CD4-positive, alpha-beta T cell treated with Interleukin-21 for 1 hour (primary cell): ENCODE measurements at places on chromosomes 7 and 10.

DNA sequence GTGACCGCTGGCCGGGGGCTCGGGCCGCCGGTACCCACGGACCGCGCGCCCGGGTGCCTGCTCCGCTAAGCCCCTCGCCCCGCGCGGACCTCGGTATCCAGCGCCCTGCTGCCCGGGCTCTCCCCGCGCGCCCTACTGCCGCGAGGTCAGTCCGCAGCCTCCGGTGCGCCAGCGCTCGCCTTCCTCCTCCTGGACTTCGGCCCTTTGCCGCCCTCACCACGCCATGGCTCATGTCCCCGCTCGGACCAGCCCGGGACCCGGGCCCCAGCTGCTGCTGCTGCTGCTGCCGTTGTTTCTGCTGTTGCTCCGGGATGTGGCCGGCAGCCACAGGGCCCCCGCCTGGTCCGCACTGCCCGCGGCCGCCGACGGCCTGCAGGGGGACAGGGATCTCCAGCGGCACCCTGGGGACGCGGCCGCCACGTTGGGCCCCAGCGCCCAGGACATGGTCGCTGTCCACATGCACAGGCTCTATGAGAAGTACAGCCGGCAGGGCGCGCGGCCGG lies 483 bp downstream of the GDF10 start:
- no peak for DNase-seq

DNA sequence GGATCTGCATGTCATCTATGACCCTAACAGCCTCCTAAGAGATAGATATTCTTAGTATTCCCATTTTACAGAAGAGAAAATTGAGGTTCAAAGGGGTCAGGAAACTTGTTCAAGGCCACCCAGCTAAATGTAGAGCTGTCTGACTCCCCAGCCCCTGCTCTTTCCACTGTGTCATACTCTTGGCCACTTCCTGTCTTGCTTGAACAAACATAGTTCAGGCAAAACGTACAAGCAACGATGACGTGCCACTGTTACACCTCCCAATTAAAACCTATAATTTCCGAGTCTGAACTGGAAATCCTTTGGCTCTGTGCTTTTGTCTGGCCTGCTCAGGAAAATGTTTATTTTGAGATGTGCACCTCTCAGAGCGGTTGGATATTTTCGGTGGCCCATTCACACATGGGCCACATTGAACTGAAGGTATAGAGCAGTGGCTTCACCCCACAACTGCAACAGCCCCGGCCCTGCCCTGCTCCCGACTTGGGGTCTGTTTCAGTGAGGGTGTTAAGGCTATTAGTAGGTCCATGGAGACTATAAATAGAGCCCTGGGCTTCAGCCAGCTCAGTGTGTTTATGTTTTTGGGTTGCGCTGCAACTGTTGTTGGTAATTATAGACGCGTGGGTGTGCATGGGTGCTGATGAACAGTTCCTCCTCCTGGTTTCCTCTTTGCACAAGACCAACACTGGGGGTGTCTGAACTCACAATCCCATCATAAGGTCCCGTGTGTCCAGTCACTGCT lies 172.3 kb upstream of the ADO start:
- peak; percentile 75 for DNase-seq

- no peak for DNase-seq
Observed at GRCh38 chr7:50268223-50268622, 36.3 kb upstream of the IKZF1 start.

DNA sequence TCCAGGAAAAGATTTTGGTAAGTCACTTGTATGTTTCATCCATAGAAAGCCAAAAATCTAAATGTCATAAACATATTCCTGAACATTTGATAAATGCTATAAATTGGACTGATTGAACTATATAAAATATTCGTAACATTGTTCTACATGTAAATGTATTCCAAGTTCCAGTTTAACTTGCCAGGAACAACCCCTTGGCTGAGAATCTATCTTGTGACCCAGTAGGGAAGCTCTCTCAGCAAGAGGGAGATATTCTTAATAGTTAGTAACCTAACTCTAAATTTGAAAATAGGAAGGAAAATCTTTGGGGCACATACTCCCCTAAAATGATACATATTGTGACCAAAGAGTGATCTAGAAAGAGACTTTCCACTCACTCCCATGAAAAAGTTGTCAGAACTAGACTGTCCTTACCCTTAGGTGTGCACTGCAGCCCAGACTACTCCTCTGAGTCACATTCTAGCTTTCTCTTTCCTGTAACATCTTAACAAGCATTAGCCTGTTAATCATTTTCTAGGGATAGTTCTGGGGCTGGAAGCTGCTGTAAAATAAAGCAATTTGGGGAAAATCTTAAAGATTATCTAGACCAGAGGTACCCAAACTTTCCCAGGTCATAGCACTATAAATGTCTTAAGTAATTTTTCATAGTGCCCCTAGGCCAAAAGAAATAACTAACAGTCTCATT lies 73.7 kb upstream of the SKAP2 start:
- DNase-seq = no peak

GRCh38 chr7:52705768-52706167 lies 329.7 kb upstream of the POM121L12 start:
- DNase-seq = no peak

- no peak for DNase-seq
Observed at GRCh38 chr10:49079499-49079898, 35.8 kb downstream of the VSTM4 start.

GRCh38 chr7:25296086-25296485 lies 67.8 kb upstream of the NPVF start:
- DNase-seq = no peak

DNA sequence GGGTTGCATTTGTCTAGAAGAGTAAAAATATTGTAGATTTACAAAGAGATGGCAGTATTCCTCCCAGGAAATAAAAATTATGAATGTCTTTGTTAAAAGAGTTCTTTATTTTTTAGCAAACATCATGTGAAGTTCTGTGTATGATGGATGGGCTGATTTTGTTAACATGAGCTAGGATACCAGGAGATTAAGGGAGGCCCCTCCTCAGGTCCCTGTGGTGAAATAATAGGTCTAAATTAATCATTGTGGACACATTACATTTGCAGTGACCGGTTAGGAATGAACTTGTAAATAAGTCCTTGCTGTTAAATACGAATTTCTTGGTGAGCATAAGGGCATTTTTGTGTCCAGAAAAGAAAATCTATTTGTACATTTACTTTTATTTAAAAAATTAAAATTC lies 339.4 kb upstream of the PHF14 start:
- no peak for DNase-seq

DNA sequence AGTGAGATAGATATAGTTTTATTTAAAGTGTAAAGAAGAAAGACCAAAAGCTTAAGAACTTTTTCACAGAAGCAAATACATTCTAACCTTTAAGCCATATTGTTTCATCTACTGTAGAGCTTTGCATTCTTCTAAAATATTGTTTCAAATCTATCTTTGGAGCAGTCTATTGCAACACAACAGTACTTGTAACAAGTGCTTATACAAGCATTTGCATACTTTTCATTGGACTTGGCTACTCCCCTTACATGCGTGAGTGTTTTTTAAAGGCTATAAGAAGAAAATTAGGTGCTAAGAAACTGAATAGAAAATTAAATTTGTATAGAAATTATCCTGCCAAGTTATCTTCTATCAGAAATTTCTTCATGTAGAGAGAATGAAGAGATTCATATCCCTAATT lies 45.3 kb downstream of the SEMA3E start:
- DNase-seq = no peak

GRCh38 chr7:101744588-101744987 lies 72.8 kb upstream of the CUX1 start:
- DNase-seq = no peak

DNA sequence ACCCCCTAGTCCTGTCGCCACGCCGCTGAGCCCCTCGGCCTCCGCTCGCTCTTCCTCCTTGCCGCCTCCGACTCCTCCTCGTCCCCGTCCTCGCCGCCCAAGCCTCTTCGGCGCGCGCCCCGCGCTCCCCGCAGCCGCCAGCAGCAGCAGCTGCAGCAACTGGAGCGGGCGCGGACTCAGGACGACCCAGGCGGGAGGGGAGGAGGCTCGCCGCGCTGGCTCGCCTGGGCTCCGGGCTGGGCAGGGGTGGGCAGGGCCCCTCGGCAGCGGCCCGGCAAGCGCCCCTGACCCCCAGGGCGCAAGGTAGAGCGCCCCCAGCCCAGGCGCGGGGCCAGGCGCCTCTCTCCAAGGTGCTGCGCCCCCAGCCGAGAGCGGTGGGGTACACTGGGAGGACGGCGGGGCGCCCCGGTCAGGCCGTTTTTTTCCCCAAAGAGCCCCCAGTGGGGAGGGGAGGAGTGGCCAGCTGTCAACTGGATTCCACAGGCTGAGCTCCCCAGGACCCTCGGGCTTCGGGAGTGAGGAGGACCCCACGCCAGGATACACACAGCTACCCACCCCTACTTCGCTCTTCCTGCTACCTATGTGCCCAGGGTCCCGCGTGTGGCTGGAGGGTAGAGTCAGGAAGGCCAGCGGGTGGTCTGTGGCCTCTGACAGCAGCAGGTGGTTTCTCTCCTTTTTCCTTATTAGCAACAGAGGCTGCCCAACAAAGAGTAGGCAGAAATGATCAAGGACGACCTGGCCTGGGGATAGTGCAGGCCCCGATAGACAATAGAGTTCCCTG lies 903 bp upstream of the KCNMA1 start:
- DNase-seq = no peak

DNA sequence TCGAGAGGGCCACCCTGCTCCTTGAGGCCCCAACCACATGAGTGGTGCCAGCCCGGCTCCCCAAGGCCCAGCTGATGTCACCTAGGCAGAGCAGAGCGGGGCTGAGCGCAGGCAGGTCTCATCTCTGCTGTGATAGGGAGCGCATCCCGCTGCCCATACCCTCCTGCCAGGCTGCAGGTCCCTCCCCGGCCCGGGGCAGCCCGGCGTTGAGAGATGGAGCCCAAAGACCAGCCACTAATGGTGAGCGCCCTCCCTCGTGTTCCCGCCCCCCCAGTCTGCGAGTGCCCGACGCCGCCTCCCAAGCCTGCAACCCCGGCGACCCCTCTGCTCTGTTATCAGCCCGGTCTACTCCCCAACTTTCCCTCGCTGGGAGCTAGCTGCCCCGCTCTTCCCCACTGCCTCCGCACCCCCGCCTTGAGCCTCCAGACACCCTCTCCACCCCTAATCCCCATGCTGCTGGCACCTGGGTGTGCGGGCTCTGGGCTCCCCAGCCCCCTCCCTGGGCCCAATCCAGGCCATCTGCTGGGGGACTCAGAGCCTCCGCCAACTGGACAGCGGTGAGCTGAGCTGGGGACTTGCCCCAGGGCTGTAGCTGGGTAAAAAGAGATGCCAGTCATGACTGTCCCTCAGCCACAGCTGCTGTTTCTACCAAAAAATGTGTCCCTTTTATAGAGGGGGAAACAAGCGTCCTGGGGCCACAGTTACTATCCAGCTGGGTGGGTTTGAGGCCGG lies 19.7 kb upstream of the CHST12 start:
- DNase-seq = no peak

DNA sequence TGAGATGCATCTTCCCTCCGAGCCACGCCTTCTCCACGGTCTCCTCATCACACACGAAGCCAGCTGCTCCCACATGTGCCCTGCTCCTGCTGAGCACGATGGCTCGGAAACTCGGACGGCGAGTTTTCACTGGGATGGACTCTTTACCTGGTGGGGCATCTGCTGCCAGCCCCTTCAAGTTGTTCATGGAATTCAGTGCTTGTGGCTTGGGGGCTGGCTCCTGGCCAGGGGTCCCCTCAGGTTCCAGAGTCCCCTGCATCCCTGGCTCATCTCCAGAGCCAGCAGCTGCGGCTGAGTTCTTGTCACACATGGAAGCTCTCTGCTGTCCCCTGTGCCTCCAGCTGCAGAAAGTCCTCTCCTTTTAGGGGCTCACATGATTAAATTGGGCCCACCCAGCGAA lies 654.0 kb downstream of the SDK1 start:
- no peak for DNase-seq

- DNase-seq = no peak
Observed at GRCh38 chr10:88343761-88344484, 239.2 kb downstream of the RNLS start.

GRCh38 chr7:151518105-151518946 lies 1.4 kb downstream of the RHEB start:
- DNase-seq = peak; percentile 42

DNA sequence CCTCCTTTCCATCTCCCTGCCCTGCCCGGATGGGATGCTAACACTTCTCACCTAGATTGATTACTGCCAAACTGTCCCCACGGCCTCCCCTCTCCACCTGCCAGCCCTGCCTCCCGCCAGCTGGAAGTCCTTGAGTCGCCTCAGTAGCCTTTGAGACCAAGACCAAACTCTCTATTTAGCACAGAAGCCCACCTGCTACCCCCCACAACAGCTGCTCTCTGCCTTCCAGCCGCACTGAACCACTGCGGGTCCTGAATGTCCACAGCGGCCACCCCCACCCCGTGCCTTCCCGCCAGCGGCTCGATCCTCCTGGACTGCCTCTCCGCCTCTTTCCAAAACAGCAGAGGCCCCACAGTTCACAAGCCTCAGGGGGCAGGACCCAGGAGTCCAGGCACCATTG lies 39.0 kb downstream of the FKBP6 start:
- DNase-seq = no peak

DNA sequence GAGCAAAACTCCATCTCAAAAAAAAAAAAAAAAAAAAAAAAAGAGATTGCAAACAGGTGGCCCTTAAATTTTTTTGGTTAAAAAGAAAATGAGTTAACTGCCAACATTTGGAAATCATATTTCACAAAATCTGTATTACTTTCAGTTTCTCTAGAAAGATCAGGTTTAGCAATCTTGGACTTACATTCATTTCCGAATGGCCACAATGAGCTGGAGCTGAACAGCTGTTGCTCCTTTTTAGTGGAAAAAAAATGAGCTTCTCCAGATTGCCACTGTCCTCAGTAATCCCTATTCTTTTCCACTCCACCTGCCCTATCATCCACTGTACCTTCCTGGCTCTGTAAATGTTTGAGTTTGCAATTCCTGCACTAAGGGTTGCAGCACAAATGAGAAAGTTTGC lies 43.6 kb downstream of the RAB11FIP2 start:
- DNase-seq = no peak

DNA sequence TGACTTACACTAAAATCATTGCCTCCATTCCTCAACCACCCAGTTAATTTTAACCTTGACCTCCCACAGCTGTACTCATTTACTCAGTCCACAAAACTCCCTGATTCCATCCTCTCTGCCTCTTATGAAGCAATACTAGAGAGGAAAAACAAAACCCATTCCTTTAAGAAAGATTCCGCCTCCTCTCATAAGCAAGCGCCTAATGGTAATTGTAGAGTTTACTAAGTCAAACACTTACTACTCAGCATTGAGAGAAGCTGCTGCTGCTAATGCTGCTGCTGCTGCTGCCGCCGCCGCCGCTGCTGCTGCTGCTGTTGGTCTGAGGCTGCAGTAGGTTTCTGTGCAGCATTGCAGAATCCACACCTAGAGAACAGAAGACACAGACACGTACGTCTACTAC lies 2.1 kb upstream of the ADD3 start:
- DNase-seq = no peak

- DNase-seq = no peak
Observed at GRCh38 chr7:26346611-26347203, 55.0 kb downstream of the SNX10 start.

DNA sequence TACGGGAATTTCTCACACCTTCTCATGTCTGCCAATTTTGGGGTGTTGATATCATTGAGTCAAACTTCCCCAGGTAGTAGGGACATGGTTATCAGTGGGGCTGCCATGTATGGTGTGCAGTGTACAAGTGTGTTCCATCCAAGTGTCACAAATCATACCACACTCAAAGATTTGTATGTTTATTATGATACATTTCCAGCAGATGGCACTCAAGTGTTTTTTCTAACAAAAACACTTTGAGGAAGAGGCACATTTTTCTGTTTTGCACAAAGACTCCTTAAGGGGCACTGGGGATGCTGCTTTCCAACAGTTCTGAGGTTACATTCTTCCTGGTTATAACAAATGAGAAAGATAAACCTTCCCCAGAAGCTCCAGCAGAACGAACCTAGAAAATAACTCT lies 414.5 kb downstream of the REEP3 start:
- no peak for DNase-seq
